ENCODE measurements at places on chromosomes 2 and 18.

DNA sequence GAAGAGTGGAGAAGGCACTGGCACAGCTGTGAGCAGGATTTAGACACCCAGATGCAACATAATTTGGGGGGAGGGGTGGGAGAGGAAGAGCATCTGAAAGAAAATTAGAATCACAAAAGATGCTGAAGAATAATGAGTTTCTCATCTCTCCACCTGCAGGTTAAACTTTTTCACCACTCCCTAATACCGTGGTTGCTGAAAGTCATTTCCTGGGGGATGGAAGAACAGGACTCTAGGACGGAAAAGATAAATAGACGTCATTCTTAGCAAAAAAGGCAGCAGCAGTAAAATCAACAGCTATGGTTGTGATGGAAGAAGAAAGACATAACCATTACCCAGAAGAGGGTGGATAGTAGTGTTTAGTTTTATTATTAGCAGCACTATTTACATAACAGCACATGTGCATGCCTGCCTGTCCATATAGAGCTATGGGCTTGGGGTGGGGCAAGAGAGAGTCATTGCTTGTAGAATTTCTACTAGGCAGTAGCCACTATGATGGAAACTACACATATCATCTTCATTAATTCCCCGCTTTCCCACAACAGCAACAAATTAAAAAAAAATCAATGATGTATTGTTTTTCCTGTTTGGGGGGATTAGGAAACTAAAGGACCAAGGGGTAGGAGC lies 212.2 kb downstream of the TRIB2 start:
- DNase-seq: no peak

DNA sequence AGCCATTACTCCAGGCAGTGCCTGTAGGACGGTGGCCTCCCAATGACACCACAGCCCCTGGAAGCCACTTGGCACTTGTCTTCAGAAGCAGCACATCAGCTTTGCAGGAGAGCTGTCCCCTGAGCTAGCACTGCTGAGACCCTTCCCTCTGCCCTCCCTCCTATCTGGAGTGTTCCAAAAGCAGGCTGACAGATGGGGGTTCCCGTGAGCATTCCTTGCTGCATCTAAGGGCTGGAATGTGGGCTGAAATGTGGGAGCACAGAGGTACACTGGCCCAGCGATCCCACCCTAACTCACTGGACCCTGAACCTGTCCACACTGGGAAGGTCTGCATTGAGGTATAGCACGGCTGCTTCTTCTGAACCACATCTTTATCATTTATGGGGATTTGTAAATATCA lies 230.1 kb downstream of the ANAPC1 start:
- no peak for DNase-seq

GRCh38 chr18:70273021-70273420 lies 15.8 kb upstream of the SOCS6 start:
- DNase-seq: no peak

DNA sequence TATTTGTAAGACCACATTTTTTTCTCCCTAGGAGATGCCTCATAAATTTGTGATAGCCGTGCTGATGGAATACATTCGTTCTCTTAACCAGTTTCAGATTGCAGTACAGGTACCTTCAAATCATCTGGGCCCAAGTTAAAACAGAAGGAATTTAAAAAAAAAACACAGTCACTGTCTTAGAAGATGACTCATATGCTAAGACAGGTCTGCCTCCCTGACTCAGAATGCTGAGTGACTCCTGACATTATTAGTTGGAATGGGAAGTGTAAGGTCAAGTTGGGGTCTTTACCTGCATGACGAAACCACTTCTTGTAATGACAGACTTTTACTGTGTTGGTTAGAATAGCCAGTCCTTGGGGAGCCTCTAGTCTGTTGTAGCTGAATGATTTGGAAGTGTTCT lies 26.3 kb downstream of the RMC1 start:
- no peak for DNase-seq

GRCh38 chr2:177264693-177265587 lies at the start of gene NFE2L2:
TSS of gene NFE2L2 (minus strand) at chr2:177264727. CDS start at chr2:177264576, 151 bp downstream.
- DNase-seq: peak; percentile 53

DNA sequence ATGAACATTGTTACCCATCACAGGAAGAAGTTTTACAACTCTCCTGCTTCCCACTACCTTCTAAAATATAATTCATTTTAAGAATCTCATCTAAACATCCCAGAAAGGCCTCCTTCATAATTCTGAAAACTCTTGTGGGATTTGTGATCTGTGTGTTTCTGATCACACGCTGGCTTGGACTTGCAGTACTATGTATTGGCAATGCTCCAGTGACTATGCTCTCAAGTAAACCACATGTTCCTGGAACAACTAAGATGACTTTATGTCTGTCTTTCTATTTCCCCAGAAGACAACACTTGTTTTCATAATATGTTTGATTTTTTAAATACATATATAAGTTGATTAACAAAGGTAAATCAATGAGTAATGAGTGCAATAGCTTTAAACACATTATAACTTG lies 376.6 kb upstream of the NETO1 start:
- no peak for DNase-seq
